ENCODE measurements at places on chromosomes 2 and 18. TPM values are rescaled to one million over a fixed set of nuclear protein-coding genes. Genes with fewer than 3 reads are reported as not detected.

The PPP1R1C gene
- total RNA-seq, result not detected

The REG1B gene
- 3.8 TPM for total RNA-seq

The ANKRD44 gene
- total RNA-seq, result 91.5 TPM

The RAD51AP2 gene
- not detected for total RNA-seq

The WDCP gene
- total RNA-seq, result 25.5 TPM

The ITGAV gene
- total RNA-seq, result 4.0 TPM

The CHMP1B gene
- total RNA-seq, result 20.6 TPM

The G6PC2 gene
- not detected for total RNA-seq

The NPAS2 gene
- 4.8 TPM for total RNA-seq

The HSBP1L1 gene
- 2.2 TPM for total RNA-seq

The POTEC gene
- total RNA-seq, result not detected

The OST4 gene
- 229 TPM for total RNA-seq

The TDRD15 gene
- total RNA-seq, result not detected

The ZNF385B gene
- not detected for total RNA-seq

The UGT1A8 gene
- total RNA-seq, result not detected

The CD226 gene
- 168 TPM for total RNA-seq

The DYNAP gene
- total RNA-seq, result not detected

The PCARE gene
- not detected for total RNA-seq

The CLEC4F gene
- total RNA-seq, result not detected

The TGFA gene
- 0.53 TPM for total RNA-seq

The CFLAR gene
- 291 TPM for total RNA-seq

The CD302 gene
- 0.63 TPM for total RNA-seq

The PROC gene
- not detected for total RNA-seq

The THSD7B gene
- not detected for total RNA-seq

The GAREM2 gene
- total RNA-seq, result 4.1 TPM

The ACTG2 gene
- total RNA-seq, result 0.63 TPM

The PLGLB1 gene
- total RNA-seq, result 1.3 TPM

The COL4A3 gene
- not detected for total RNA-seq

The EML6 gene
- total RNA-seq, result 0.71 TPM

The TEKT4 gene
- total RNA-seq, result not detected

The KRTCAP3 gene
- 4.8 TPM for total RNA-seq

The DSG4 gene
- total RNA-seq, result not detected

The LAMA3 gene
- total RNA-seq, result 0.20 TPM

The ZNF892 gene
- total RNA-seq, result 2.6 TPM

The GAL3ST2 gene
- total RNA-seq, result 0.33 TPM

The CDCA7 gene
- total RNA-seq, result 28.0 TPM

The AMER3 gene
- not detected for total RNA-seq

The TACR1 gene
- not detected for total RNA-seq

The SERPINB13 gene
- not detected for total RNA-seq

The RGPD3 gene
- 0.33 TPM for total RNA-seq
